ENCODE measurements at places on chromosomes 13 and 19. TPM values are rescaled to one million over a fixed set of nuclear protein-coding genes. Genes with fewer than 3 reads are reported as not detected.

The ZNF444 gene
- 43.1 TPM for total RNA-seq

The ZNF568 gene
- total RNA-seq, result 8.7 TPM

DNA sequence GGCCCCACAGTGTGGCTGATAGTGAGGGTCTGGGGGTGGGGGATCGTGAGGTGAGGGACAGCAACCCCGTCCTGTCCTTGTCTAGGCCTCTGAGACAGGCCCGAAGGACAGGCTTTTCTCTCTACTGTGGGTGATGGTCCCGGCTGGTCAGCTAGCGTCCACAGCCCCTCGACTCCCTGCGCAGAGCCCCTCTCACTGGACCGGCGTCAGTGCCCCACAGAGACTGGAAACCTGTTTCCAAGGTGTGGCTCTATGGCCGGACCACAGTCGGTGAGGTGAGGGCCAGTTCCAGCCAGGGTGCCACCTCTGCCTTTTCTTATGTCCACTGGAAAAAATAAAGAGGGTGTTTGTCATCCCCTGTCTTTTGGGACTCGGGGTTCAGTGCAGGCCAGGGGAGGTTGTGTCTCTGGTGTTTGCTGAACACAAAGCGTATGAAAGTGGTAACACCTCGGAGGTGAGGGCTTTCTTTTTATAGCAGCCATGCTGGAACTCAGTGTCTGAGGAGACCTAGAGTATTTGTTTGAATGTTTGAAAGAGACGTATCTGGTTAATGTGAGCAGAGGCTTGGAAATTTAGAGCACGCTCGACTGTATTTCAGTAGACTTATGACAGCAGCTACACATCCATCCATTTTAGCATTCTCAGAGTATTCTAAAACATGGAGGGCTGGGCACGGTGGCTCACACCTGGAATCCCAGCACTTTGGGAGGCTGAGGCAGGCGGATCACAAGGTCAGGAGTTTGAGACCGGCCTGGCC, 22.8 kb downstream of the ATP11A start:
- no peaks in the 10 kb centered on the region for H3K36me3 ChIP-seq
- no peak for DNase-seq
- H3K27ac ChIP-seq, result peak overlapping the region; percentile 90
- H3K4me1 ChIP-seq, result peaks cover 20% of the 10 kb centered on the region
- H3K27me3 ChIP-seq, result no peaks in the 10 kb centered on the region
- H3K4me3 ChIP-seq, result no peak overlapping the region

- DNase-seq, result no peak
- no peaks in the 10 kb centered on the region for H3K4me1 ChIP-seq
- no peak overlapping the region for H3K27ac ChIP-seq
- H3K36me3 ChIP-seq, result no peaks in the 10 kb centered on the region
- H3K27me3 ChIP-seq, result no peaks in the 10 kb centered on the region
These were observed 5.1 kb downstream of the TMEM86B start for GRCh38 chr19:55223291-55224037.

DNA sequence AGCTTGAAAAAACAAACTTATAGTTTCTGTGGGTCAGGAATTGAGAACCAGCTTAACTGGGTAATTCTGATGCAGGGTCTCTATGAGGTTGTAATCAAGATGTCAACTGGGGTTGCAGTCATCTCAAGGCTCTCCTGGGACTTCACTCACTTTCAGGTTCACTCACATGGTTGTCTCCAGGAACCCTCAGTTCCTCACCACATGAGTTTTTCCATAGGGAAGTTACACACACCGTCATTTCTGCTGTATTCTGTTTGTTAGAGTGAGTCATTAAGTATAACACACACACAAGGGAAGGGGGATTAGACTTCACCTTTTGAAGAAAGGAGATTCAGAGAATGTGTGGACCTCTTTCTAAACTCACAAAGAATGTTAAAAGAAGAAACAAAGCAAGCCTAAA, 34.9 kb upstream of the MLNR start:
- no peak overlapping the region for H3K27ac ChIP-seq
- no peak for DNase-seq
- H3K4me1 ChIP-seq, result no peaks in the 10 kb centered on the region
- peaks cover 78% of the 10 kb centered on the region for H3K36me3 ChIP-seq
